ENCODE measurements at places on chromosomes 13 and 19.

DNA sequence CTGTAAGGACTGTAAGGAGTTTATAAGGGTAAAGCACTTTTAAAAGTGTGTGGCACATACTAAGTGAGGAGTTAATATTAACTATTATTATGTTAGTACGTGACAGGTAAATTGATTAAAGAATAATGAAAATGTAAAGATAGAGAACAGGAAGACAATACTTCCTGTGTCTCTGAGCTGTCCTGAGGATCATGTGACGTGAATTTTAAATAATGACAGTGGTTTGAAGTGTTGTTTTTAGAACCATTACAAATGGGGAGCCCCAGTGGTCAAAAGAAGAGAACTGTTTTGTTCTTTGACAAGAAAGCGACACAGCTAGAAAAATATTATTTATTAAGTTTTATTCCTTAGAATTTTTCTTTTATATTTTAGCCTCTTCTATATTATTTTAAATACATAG lies 241.2 kb upstream of the STARD13 start:
- DNase-seq, result no peak

- DNase-seq, result no peak
Measured at GRCh38 chr13:33490461-33491327, 205.1 kb upstream of the STARD13 start.

DNA sequence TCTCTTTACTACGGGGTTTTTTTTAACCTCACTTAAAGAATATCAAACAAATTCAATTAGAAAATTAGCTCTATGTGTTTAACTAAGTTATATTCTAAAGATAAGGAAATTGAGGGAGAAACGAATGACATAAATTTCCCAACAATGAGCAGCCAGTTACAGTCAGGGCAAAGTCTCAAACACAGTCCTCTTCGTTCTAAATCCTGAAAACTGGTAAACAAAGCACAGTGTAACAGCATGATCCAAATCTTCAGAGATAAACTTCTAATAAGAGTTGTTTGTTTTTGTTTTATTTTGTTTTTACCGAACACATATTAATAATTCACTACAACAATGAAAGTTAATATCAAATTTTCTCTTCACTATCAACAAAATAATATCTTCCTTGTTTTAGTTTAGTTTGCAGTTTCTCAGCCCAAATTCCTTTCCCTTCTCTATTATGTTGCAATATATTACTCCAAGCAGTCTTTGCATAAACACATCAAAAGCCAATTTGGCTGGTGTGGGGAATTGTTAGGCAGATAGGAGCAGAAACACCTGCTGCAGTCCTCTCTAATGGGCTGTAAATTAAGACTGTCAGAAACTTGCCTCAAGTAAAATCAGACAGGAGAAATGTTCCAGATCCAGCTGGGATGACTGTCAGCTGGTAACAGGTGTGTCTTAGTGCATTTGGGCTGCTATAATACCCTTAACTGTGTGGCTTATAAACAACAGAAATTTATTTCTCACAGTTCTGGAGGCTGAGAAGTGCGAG lies 106.5 kb upstream of the SGCG start:
- DNase-seq, result no peak

DNA sequence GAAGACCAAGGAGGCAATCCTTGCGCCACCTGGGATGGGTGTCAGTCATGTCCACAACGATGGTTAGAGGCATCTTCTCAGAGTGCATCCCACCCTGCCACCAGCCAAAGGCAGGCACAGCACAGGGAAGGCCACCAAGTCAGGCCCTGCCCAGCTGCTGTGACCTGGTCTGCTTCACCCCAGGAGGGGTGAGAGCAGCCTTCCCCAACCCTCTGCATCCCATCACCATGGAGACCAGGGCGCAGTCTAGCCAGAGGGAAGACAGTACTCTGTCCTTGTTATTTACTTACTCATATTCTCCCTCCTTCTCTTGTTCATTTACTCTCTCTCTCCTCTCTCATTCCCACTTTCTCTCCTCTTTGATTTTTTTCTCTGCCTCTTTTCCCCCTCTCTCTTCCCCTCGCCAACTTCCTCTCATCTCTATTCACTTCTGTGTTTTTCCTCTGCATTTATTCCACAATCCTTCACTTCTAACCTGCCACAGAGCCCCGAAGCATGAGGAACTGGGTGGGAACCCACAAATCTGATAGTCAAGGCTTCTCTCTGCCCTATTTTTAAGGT lies 749.4 kb downstream of the UQCRFS1 start:
- no peak for DNase-seq
